CD4-positive, alpha-beta T cell treated with Interleukin-10 for 1 hour (primary cell): ENCODE measurements at places on chromosomes 4 and X.

DNA sequence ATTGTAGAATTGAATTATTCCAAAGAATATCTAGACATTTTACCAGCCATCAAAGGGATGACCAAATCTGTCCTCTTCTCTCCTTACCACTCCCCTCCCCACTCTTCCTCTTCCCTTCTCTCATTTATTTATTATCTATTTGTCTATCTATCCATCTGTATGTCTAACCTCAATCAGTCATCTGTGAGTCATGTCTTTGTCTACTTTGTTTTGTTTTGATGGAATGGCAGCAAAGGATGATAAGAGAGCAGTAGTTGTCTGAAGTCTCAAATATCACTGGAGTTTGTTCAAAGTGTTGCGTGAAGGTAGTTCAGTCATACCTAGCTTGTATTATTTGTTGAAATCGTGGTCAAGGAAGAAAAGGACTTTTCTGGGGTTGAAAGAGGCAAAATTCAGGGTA lies 34.7 kb upstream of the PGRMC2 start:
- no peak for DNase-seq

DNA sequence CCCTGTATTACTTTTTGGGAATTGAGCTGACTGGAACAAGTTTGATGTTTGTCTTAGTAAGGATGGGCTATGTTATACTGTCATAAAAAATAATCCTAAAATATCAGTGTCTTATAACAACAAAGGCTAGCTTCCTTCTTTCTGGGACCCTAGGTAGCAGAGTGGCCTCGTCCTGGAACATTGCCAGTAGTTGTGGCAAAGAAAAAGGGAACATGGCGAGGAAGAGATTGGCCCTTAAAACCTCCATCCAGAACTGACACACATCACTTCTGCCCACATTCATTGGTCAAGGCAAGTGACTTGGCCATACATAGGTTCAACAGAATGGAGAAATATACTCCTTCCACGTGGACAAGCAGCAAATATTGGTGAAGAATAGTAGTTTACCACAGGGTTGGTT lies 287.9 kb downstream of the PPP1R2C start:
- no peak for DNase-seq

GRCh38 chr4:94841864-94842221 lies 84.1 kb downstream of the BMPR1B start:
- no peak for DNase-seq

GRCh38 chr4:99670409-99671073 lies 12.9 kb upstream of the C4orf54 start:
- no peak for DNase-seq
